ENCODE measurements at places on chromosomes 5 and 9.

GRCh38 chr9:85089188-85089969 lies 419.9 kb downstream of the NTRK2 start:
- no peak for DNase-seq

DNA sequence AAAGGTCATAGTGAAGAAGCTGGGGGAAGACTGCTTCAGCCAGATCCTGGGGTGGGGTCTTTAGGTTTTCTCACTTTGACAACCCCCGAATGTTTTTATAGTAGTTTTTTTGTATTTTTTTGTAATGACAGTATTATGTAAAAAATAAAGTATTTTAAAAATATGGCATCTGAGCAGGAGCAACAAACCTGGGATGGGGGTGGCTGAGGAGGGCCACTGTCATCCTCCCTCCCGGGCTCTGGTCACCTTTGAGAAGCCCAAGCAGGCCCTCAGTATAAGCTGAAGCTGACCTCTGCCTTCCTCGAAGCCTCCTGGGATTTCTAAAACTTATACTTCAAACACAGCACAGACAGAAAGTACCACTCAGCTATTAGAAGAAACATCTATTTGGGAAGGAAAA lies 8.7 kb downstream of the DNAJB5 start:
- DNase-seq: no peak

DNA sequence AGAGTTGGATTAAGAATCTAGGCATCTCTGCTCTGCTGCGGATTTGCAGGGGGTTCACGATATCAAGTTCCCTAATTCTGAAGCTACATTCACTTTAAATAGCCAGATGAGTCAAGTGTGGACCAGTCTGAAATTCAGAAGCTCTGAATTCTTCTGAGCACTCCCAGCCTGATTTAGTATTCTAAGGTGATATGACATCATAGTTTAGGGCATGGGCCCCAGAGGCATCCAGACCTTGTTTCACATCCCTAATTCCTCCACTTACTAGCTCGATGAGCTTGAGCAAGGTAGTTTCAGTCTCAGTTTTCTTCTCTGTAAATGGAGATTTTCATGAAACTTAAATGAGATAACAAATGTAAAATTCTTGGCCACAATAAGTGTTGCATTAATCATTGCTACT lies 65.2 kb downstream of the TMEM167A start:
- no peak for DNase-seq

GRCh38 chr9:91256235-91256634 lies 105.5 kb downstream of the AUH start:
- no peak for DNase-seq

- DNase-seq: no peak
Measured at GRCh38 chr9:117092582-117092981, 322.3 kb downstream of the ASTN2 start.

Measured in activated T-helper 1 cell treated with Interleukin-2 at 50 U/mL for 16 hours (primary cell).